GM12891 (cell line): ENCODE measurements at places on chromosomes 2 and 18.

- DNase-seq = no peak
These were observed 38.9 kb downstream of the RHOB start for GRCh38 chr2:20485612-20486388.

DNA sequence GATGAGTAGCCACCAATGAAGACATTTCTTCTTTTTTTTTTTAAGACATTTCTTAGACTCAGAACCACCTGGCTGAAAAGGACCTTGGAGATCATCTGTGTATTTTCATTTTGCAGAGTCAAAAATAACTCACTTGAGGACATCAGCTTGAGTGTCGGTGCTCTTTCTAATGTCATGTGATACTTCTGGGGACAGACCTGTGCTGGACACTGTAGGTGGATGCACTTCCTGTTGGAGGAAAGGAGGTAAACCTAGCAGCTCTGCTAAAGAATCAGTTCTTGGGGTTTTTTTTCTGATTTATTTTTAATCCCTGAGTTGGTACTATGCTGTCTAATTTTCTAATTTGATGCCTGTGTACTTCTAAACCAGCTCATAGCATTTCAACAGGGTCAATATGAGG is 283.9 kb upstream of the CRIM1 start:
- DNase-seq = no peak

GRCh38 chr2:159774370-159774990 is 23.5 kb downstream of the CD302 start:
- DNase-seq = no peak

GRCh38 chr2:85949280-85949679 is 60.5 kb upstream of the ST3GAL5 start:
- no peak for DNase-seq

GRCh38 chr18:44895176-44895798 is 214.6 kb downstream of the SETBP1 start:
- no peak for DNase-seq

GRCh38 chr2:30454571-30454970 is 7.5 kb downstream of the LCLAT1 start:
- no peak for DNase-seq

DNA sequence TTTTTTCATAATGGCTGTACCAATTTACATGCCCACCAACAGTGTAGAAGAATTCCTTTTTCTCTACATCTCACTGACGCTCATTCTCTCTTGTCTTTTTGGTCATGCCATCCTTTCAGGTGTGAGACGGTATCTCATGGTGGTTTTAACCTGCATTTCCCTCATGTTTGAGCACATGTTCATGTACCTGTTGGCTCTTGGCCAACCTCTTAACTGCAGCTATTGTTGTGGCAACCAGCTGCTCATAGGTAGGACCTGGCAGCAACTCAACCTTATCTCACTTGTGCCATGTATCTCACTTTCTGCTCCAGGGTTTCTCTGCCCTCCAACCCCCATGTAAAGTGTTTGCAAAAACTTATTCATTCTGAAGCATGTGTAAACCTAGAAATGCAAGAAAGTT is 167.5 kb downstream of the UPP2 start:
- no peak for DNase-seq

DNA sequence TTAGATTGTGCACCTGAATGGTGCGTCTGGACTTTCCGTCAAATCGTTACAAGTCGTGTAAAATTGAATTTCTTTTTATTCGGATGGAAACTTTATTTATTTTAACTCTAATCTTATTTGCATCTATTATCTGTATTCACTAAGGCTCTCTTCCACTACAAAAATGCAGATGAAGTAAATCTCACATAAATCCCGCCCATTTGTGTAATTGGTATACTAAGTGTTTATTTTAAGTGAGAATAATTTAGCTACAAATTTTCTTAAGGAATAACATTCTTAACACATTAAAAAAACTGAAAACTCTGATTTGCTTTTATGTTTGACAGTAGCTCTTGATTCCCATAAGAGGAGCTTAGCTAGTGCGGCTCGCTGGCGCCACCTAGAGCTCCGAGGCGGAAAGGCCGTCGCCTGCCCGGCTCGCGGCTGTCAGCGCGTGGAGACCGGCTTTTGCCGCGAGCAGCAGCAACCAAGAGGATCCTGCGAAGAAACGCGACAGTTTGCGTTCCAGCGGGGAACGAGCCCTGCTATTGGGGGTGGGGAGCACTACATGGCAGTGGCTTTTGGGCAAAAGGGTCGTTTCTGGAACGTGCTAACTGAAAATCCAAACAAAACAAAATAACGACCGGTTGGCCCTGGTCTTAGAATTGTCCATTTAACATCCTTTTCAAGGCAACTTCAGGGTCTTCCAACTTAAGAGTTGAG is 6.7 kb downstream of the SP9 start:
- DNase-seq = no peak

DNA sequence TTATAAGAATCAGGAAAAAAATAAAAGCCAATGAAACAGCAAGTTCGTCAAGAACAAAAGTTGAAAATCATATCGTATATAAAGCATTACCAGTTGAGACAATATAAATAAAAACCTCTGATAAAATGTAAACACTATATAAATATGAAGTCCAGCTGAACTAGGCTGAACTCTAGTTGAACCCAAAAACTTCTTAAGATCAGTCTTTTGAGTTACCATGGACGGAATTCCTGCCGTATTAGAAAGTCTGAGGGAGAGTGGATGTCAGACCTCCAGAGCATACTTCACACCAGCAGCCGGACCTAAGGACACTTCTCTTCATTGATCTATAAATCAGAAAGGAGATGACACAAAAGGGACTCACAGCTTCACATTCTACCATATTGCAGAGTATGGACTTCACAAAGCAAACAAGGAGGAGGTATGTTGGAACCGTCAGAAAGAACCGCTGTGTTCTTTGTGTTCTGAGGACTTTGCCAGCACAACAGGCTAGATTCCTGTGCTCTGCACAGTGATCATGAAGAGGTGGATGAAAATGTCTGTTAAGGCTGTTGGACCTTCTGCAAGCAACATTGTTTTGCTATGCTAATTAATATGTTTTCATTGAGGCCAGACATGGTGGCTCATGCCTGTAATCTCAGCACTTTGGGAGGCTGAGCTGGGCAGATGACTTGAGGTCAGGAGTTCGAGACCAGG is 67.2 kb upstream of the SP5 start:
- DNase-seq = no peak

- DNase-seq = no peak
These were observed 2.9 kb downstream of the C1QL2 start for GRCh38 chr2:119155633-119156032.

DNA sequence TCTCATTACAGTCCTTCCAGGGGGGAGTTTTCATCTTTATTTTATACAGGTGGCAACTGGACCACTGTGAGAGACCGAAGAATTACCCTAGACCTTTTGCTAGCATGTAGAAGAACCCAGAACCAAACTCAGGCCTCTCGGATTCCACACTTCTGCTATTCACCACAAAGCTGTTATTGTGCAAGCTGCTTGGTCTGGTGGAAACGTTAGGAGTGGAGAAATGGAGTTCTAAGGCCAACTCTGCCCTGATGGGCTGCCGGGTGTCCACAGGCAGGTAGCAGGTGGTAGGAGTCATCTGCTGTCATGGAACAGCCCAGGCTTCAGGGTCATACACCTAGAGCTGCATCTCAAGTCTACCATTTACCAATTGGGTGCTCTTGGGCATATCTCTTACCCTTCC is 218.8 kb downstream of the BCL11A start:
- DNase-seq = no peak

DNA sequence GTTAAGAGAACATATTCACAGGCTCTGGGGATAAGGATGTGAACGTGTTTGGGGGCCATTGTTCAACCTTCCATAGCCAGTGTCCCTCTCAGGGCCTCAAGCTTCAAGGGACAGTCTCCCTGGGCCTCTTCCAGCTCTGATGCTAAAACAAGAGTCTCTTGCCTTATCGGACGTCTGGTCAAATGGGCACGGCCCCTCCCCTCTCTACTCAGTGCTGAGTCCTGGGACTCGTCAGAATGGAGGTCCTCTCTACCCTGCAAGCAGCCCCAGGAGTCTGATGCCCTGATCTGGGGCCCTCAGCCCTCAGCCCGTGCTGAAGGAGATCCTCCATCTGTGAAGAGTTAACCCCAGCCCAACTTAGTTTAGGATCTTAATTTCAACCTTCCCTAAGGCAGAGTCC is 198.2 kb downstream of the ZFP36L2 start:
- DNase-seq = no peak

- DNase-seq = peak; percentile 62
These were observed 11.3 kb upstream of the SPATA3 start for GRCh38 chr2:230984393-230985220.

DNA sequence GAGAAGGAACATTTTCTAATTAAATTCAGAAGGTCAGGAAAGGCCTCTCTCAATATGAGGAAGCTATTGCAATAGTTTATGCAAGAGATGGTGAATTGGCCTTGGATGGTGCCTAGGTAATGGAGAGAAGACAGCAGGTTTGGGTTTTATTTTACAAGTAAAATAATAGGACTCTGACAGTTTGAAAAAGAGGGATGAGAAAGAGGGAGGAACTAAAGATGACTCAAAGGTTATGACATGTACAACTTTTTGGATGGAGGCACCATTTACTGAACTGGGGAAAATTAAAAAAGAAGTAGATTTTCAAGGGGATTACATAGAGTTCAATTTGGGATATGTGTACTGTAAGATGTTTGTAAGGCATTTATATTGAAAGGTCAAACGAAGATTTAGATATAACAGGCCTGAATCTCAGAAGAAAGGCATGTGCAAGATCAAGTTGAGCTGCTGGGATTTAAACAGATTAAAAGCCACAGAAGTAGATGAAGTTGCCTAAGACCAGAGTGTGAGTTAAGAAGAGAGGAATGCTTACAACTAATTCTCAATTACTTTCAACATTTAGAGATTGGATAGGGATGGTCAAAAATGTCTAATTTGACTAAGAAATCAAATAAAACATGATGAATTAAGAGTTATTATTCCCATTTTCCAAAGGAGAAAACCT is 12.3 kb upstream of the ASNSD1 start:
- no peak for DNase-seq

GRCh38 chr2:10164601-10165000 is 42.1 kb downstream of the RRM2 start:
- no peak for DNase-seq

- no peak for DNase-seq
These were observed 327.6 kb downstream of the RDH14 start for GRCh38 chr2:18232731-18233438.

DNA sequence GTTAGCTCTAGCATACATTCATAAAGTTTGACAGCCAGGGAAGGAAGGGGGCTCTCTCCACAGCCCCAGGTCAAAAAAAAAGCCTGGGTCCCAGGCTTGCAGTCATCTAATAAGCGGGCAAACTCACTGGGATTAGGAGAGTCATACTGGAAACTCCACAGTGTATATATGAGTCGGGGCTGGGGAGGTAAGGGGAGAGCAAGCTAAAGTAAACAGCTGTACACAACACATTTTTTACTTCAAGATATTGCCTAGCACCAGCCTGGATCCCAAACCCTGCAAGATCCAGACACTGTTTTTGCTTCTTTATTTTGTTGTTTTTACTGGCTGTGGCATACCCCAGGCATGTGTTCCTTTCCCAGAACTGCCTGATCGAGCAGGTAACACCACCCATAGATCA is 291.3 kb upstream of the TANK start:
- DNase-seq = no peak

GRCh38 chr18:9249254-9249653 is 85.3 kb upstream of the TWSG1 start:
- DNase-seq = no peak

GRCh38 chr18:22221350-22221749 is 52.0 kb downstream of the GATA6 start:
- DNase-seq = no peak
